T-helper 22 cell (primary cell): ENCODE measurements at places on chromosomes 7 and 10.
A peak's percentile ranks its signal among the peaks of the same experiment; 100 is the strongest.

GRCh38 chr10:55446441-55447002 is 645.5 kb upstream of the PCDH15 start:
- no peak for DNase-seq

DNA sequence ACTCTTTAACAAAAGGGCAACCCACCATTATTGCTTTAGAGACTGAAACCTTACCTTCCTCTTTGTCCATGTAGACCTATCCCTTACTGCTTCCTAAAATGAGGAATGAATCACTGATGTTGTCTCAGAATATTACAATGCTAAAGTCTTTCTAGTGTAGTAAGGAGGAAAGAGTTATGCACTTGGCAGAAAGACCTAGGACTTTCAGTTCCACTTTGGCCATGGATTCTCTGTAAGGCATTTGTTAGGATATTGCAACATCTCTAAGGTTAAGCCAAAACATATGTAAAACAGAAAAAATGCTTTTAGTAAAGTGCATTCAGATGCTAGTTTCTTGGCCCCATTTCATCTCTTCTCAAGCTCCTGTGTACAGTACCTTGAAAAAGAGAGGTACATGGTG is 230.9 kb downstream of the PARD3 start:
- no peak for DNase-seq

DNA sequence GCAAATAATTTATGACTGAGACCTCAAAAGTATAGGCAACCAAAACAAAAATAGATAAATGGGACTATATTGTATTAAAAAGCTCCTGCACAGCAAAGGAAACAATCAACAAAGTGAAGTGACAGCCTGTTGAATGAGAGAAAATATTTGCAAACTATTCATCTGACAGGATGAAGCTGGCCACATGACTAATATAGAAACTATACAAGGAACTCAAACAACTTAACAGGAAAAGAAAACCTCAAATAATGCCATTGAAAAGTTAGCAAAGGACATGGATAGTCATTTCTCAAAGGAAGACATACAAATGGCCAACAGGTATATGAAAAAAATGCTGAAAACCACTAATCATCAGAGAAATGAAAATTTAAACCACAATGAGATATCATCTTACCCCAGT is 245.1 kb downstream of the STK31 start:
- DNase-seq, result no peak

GRCh38 chr7:24024276-24025068 is 259.5 kb upstream of the NPY start:
- DNase-seq, result no peak

- no peak for DNase-seq
Measured at GRCh38 chr10:108597031-108597430, 1326.3 kb downstream of the XPNPEP1 start.

- DNase-seq, result no peak
Measured at GRCh38 chr10:115026056-115026745, 67.0 kb upstream of the ATRNL1 start.

- DNase-seq, result no peak
Measured at GRCh38 chr7:23918286-23918685, 208.3 kb downstream of the STK31 start.

DNA sequence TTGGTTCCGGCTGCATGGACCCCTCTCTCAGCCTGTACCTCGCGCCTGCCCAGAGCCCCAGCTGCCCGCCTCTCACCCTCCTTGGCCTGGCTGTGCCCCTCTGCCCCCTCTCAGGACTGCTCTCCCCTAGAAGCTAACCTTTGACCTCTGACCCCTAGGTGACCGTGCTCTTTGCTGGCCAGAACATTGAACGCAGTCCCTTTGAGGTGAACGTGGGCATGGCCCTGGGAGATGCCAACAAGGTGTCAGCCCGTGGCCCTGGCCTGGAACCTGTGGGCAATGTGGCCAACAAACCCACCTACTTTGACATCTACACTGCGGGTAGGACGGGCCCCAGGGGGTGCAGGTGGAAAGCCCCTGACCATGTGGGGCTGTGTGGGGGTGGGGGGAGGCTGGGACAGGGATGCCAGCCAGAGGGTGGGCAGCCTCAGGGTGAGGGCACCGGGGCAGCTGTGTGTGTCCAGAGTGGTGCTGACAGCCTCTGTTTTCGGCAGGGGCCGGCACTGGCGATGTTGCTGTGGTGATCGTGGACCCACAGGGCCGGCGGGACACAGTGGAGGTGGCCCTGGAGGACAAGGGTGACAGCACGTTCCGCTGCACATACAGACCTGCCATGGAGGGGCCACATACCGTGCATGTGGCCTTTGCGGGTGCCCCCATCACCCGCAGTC is 8.0 kb downstream of the FLNC start:
- DNase-seq, result no peak

DNA sequence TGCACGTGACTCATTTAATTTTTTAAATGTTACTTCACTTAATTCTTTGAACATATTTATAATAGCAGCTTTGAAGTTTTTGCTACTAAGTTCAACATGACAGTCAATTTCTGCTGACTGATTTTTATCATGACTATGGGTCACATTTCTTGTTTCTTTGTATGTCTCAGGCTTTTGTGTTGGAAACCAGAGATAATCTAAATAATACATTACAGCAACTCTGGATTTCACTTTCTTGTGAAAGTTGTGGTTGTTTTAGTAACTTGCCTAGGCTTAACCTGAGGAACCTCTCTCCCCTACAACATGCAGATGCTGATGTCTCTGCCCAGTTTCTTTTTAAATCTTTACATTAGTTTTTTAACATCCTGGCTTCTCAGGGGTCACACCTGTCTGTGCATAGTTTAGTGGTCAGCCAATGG is 180.8 kb downstream of the CCDC71L start:
- no peak for DNase-seq

DNA sequence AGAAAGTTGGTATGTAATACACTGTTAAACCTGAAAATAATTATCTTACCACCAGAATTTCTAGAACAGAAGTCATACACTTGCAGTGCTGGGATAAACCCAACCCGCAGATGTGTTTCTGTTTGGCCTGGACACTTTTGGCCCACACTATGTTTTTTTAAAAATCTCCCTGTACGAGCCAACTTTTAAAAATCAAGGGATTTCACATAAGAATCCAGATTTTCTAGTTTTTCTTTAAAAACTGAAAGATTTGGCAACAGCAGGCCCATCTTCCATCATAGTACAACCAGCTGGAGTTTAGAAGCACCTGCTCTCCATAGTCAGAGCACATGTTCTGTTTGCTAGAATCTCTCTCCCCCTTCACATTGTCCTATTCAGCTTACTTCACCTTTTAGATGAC is 74.0 kb downstream of the TLL2 start:
- DNase-seq, result no peak

DNA sequence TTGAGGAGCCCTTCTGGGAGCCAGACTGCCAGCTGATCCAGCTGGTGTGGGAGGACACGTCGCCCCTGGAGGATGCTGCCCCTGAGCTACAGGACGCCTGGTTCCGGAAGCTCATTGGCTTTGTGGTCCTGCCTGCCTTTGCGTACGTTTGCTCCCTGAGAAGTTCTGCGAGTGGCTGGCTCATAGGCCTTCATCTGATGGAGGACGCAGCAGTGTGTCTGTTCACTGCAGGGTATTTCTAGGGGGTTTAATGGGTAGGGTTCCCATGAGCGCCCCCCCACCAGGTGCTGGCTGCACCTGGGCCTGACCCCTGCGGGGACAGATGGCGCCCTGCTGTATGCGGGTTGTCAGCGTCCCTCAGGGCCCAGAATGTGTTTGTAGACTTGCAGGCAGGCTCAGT is 5.0 kb downstream of the PAOX start:
- DNase-seq, result no peak

DNA sequence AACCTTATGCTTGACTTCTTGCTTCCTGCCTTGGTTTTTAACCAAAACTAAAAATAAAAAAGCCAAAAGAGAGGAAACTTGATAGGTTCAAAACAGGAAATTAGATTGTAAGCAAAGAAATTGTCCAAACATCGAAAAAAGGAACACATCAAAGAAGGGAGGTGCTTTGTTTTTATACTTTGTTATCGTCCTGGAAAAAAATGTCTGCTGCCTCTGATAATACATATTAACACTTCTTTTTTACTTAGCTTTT is 286.6 kb upstream of the C7orf33 start:
- DNase-seq, result no peak

DNA sequence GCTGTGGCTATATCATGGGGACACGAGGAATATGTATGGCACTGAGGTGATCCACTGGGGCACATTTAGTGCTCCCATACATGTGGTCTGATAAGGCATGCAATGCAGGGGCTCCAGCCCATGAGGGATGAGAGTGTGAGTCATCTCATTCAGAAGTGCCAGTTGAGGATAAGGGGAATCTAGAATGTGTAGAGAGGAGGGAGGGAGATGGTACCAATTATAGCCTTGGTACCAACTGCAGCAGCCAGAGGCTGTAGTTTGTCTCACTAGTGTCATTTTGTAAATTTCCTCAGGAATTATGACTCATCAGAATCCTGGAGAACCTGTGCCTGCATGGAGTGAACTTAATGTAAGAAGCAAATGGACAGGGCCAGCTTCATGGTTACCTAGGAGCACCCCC is 46.2 kb downstream of the LAMB4 start:
- no peak for DNase-seq

DNA sequence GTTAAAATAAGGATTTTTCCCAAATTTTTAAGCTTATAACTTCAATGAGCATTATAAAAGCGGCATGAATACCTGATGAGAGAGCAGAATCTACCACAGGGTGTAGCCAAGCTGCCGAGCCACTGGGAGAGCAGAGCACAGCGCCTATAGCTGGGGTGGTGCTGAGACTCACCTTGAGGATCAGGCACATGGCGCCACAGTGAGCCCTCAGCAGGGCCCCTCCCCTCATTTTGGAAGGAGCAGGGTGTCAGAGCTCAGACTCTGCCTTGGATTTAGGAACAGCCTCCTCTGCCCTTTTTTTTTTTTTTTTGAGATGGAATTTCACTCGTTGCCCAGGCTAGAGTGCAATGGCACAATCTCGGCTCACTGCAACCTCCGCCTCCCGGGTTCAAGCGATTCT is 118.6 kb downstream of the SRPK2 start:
- no peak for DNase-seq

- no peak for DNase-seq
Measured at GRCh38 chr10:16835228-16835627, 18.0 kb upstream of the RSU1 start.

GRCh38 chr7:25060487-25061055 is 64.5 kb downstream of the CYCS start:
- DNase-seq, result no peak

GRCh38 chr10:11684717-11685645 is 57.2 kb upstream of the ECHDC3 start:
- peak; percentile 25 for DNase-seq

- no peak for DNase-seq
Measured at GRCh38 chr7:92830532-92831110, 5.8 kb downstream of the CDK6 start.

DNA sequence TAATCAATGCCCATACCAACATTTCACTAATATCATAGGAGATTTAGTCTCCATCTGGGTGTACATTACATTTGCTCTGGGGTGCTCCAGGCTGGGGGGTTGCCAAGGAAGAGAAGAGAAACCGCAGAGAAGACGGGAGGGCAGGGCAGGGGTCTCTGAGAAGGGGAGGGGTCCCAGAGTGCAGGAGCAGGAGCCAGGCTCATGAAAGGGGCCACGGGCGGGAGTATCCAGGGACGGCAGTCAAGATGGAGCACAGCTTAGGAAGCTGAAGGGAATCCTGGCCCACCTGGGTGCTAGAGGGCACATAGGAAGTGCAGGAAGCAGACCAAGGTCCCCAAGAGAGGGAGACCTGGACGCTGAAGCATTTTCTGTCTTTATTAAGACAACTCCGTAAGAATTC is 2.2 kb downstream of the LEP start:
- DNase-seq, result no peak

DNA sequence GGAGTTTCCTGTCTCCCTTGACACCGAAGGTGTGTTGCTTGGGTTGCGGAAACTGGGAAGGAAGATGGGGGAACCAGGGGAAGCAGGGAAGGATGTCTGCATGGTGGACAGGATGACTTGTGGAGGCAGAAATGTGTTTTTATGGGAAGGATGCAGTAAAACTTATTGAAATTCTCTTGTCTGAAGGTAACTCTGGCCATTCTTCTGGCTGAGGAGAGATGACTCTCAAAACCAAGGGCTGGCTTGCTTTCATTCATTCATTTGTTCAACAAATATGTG is 1.5 kb downstream of the UBTD1 start:
- no peak for DNase-seq

DNA sequence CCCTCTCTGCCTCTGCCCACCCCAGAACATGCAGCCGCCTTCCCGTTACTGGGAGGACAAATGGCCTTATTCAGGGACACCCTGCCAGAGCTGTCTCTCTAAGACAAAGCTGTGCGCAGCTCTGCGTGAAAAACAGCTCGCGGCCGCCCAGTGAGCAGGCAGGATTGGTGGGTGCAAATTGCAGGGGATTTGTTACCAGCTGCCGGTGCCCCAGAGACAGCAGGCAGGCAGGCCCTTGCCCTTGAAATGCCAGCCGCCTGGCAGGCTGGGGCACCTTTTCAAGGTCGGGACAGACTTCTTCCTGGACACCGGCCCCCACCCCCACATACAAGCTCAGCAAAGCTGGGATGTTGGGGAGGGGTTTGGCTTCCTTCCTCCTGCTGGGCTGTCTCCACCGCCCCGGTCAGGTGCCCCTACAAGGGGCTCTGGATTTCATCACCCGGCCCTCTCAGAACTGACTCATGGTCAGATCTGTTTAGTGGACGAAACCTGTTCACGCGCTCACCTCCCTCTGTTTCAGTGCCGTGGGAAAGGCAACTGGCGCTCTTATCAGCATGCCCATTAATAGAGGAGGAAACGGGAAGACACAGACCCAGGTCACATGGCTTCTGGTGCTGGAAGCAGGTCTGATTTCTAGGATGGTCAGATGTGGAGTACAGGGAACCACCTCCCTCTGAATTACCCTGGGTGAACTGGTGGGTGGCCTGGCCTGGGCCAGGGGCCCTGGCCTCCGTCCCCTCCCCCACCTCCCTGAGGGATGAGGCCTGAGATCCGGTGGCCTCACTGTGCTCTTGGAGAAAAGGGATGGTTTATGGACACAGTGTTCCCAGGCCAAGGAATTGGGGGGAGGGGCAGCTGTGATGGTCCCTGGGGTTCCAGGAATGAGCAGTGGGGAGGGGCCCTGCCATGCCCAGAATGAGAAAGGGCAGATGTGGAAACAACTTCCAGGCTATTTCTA is 123.9 kb upstream of the PPIF start:
- no peak for DNase-seq
